Activated CD8-positive, alpha-beta T cell treated with anti-CD3 and anti-CD28 coated beads for 36 hours (primary cell): ENCODE measurements at places on chromosomes 5 and 9. TPM values are rescaled to one million over a fixed set of nuclear protein-coding genes. Genes with fewer than 3 reads are reported as not detected.

GRCh38 chr5:5558638-5559527, 136.4 kb downstream of the ICE1 start:
- no peak for DNase-seq

- DNase-seq, result no peak
Measured at GRCh38 chr9:106757514-106757913, 105.5 kb upstream of the ZNF462 start.

DNA sequence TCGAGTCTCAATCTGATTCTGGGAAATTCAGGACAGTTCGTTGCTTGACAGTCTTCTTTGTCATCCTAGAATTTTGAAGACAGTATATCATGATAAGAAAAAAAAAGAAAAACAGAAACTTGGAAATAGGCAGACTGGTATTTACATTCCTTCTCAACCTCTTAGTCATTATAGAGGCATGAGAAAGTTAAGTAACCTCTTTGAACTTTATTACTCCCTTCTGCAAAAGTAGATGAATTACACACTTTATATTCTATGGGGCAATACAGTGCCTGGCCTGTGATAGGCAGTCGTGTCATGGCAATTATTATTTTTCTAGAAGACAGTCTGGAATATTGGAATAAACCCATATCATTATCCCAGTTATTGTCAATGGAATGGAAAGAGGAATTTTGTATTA, 828.9 kb downstream of the TLR4 start:
- DNase-seq, result no peak

GRCh38 chr9:99012957-99013512, 69.3 kb downstream of the COL15A1 start:
- DNase-seq, result peak; percentile 36

PCDHA10 gene
- total RNA-seq, result not detected

DNA sequence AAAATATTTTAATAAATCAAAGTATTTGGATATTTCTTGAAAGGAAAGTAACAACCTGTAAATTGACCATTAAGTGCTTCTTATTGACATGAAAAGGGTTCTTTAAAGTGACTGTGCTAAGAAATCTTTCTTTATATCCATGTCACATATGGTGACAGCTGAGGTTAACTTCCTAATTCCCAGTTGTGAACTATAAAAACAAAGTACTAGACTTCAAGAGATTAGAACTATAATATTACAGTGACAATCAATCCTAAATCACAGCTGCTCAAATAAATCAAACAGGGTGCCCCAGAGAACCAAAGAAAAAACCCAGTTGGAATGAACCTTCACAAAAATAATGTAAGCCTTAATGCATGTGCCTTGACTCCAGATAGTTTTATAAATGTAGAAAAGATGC, 332.6 kb upstream of the PDE4D start:
- no peak for DNase-seq

DNA sequence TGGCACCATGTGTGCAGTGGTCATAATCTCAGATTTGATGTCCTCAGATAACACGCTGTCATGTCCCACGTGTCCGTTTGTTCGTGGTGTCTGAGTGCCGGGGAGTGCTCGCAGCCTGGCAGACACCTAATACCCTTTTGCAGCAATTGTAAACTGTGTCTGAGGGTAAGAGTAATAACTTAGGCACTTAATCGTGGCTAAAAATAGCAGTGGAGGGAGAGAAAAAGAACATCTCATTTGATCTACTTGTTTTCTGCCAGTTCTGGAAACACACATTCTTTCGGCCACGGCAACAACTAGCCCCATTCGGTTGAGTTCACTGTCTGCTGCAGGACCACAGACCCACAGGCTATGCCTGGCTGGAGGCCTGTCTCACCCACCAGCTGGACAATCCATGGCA, 16.5 kb downstream of the ADCY2 start:
- no peak for DNase-seq

GRCh38 chr5:124527220-124527991, 219.0 kb downstream of the ZNF608 start:
- no peak for DNase-seq

GRCh38 chr5:75640395-75640794, 29.1 kb downstream of the ANKDD1B start:
- no peak for DNase-seq

DNA sequence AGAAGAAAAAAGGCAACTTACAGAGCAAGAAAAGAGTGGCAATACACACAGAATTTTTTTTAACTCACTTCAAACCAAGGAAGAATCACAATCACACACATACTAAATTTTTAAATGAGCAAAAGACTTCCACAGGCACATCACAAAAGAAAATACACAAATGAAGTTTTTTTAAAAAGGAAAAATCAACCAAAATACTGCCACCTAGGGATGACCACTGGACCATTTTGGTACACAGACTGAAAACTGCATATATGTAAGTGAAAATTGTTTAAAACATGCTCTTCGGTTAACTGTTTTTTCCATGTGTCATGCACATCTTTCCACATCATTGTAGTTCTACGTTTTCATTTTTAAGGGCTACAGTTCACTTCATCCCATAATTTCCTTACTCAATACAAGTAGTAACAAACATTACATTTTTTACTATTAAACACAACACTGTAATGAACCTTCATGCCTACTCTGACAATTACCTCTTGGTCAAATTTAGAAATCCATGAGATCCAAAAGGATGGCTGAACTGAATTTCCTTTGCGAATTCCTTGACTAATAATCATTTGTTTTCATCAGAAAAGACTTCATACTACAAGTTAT, 79.0 kb downstream of the FBXW11 start:
- DNase-seq, result no peak

HAVCR1 gene
- total RNA-seq, result 0.54 TPM

CCNJL gene
- not detected for total RNA-seq

KIAA1191 gene
- 40.8 TPM for total RNA-seq

DNA sequence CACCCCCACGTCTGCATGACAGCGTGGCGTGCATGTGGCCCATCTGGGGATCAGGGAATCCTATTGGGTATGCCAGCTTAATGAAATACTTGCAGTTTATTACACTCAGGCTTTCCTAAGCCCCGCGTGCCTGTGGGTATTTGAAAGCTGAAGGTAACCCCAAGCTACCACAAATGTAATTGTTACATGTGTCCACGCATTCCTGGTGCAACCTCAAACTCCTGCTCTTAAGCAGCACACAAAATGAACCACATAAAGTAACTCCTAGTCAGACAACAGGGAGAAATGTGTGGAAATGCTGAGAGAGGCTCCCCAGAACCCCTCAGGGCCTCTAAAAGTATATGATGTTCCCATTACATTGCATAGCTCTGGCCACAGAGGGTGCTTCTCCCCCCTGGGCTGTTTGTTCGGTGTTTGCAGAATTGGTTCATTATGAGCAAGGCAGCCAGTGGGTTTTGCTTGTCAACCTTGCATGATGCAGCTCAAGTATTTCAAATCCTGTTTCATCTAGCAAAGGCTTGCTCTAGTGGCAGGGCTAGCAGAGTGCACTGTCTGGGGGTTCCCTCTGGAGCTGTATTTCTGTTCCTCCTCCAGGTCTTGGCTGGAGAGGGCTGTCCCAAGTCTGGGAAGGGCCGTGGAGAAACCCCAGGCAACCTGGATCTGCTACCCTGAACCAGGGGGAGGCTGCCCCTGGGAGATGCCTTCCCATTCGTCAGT, 1.8 kb upstream of the DCANP1 start:
- DNase-seq, result no peak

DNA sequence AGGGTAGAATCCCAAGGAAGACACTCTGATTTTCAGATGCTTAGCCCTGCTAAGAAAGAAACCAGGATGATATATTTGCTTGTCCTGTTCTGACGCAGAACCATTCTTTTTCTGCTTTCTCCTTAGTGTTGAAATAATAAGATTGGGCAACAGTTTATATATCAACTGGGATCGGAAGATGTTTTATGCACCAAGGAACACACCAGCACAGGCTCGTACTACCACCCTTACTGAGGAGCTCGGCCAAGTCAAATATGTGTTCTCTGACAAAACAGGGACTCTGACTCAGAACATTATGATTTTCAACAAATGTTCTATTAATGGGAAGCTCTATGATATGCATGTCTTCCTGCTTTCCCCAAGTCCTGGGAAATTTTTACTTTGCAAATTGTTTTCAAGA, 19.0 kb upstream of the RUSC2 start:
- DNase-seq, result no peak

FYB1 gene
- total RNA-seq, result 83.0 TPM

GRCh38 chr9:76654051-76654461, 110.2 kb upstream of the PCA3 start:
- no peak for DNase-seq

DNA sequence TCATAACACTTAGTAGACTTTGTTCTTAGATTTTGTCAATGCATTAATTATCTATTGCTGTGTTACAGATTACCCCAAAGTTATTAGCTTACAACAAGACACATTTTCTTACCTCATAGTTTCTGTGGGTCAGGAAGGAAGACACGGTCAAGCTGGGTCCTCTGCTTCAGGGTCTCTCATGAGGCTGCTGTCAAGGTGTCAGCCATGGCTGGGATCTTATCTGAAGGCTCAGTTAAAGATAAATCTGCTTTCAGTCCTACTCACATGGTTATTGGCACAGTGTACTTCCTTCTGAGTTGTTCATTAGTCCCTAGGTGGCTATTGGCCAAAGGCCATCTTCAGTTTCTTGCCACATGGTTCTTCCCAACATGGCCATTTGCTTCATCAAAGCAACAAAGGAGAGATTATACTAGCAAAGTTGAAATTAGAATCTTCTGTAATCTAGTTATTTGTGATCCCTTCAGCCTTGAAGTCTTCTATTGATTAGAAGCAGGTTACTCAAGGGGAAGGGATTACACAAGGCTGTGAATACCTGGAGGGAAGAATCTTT, 25.2 kb downstream of the TDRD7 start:
- no peak for DNase-seq

PCDHB4 gene
- total RNA-seq, result not detected

DNA sequence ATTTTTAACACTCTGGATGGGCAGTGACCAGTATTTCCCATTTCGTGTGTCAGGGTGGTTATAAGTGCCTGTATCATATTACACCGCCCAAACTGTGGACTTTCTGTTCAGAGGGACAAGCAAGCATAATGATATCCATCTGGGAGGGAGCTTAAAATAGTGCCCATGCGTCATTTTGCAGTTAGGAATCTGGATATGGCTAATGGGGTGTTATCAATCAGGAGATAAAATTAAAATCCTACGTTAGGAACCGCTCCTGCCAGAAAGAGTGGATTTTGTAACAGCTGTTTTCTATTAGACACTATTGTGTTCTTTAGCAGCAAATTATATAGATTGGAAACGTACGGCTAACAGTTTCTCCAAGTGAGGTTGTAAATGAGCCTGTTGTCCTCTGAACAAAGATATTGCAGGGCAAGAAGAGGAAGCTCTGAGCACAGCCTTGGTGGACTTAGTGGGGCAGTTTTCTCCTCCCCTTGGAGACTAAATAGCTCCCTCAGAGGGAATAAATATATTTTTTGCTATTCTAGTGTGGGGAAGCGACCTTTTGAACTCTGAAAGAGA, 160.4 kb downstream of the SPATA31D1 start:
- no peak for DNase-seq

GRCh38 chr5:31786090-31786631, 147.2 kb downstream of the PDZD2 start:
- no peak for DNase-seq

TNC gene
- 0.05 TPM for total RNA-seq

DNA sequence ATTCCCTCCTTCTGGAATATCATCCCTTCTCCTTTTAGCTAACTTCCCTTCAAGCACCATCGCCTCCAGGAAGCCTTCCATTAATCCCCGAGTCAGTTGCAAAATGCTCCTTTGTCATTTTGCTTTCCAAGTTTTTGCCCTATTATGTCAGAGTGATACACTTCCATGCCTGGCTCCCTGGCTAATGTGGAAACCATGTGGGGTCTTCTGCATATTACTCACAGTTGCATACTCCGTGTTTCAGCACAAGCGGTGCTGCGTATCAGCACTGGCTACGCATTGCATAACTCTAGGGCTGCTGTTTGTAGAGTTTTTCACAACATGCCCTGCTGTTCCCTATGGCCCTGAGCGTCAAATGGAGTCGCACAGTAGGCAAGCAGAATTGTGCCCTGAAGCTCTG, 1.9 kb downstream of the TEX53 start:
- no peak for DNase-seq

DNA sequence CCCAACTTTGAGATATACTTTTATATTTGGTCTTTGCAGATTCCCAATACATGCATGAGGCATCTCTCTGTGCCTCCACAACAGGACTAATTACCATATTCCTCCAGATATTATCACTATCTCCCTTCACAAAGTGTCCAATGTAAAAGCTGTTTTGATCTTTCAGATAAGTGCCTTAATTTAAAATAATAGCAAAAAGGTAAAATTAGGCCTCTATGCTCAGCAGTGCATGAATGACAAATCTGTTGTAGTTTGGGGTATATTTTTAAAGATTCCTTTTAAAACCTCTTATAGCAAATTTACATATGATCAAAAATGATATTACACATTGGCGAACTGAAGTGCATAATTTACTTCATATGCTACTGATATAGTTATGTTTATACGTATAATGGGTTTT, 369.2 kb upstream of the CCNH start:
- DNase-seq, result no peak

DNA sequence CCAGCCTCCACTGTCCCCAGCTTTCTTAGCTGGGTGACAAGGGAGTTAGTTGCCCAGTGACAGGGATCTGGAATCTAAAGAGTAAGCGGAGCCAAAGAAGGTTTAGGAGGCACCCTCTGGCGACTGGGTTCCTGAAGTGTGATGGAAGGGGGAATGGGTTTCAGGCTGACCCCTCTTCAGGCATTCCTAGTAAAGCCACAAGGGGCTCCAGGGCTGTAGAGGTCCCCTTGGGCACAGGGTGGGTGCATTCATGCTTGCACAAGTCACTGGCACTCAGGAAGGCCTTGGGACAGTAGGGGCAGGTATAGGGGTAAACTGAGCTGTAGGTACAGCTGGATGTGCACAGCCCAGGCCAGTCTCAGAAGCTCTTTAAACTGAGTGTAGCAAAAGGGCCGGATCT, 74.2 kb downstream of the CPLANE1 start:
- no peak for DNase-seq

GRCh38 chr9:5846501-5846921, 13.6 kb upstream of the ERMP1 start:
- DNase-seq, result no peak

GRCh38 chr9:100394816-100395215, 32.1 kb upstream of the MSANTD3 start:
- no peak for DNase-seq

DNA sequence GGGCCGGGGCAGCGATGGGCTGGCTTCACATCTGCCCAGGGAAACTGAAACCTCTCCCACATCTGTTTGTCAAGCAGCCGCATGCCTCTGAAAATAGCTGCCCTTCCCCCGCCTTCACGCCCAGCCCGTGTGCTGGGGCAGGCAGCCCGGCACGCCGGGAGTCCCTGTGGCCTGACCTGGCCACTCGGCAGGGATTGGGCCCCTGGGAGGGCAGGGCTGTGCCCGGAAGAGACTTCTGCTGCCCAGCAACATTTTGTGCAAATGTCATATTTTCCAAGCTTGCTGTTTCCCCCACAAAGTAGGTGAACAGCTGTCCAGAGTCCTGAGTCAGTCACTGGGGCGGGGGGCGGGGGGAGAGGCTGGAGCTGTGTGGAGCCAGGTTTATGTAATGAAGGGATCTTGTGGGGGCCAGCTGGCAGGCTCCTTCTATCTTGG, 8.2 kb downstream of the COL27A1 start:
- no peak for DNase-seq

BARHL1 gene
- total RNA-seq, result not detected
